Activated naive CD8-positive, alpha-beta T cell treated with anti-CD3 and anti-CD28 coated beads, Interleukin-2, amount 50 U/mL, for 24 hours (primary cell): ENCODE measurements at places on chromosomes 16 and 17.

DNA sequence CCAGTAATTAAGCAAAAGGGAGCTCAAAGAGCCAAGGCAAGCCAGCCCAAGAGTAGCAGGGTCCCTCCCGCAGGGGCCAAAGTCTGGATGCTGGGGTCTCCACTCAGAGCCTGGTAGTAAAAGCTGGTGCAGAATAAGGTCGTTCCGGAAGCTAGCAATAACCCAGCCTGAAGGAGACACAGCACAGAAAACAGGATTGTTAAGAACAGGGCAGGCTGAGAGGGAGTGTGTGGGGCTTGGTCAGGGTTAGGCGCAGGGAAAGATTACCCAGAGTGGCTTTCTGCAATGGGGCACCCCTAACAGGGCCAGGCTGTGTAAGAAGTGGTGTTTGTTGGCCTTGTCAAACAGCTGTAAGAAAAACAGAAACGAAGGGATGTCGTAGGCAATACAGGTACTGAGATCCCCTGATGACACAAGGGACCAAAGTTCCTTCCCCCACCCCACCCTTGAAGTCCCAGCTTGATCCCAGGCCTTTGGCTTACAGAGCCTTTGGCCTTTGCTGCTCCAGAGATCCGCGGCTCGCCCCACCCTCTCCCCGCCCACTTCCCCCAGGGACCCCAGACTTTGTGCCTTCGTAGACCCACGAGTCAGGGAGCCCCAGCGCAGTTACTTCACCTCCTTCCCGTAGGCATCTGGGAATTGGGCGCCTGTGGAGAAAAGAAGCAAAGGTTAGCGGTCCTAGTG, 712 bp downstream of the TMEM256 start:
- H3K4me3 ChIP-seq, result peak overlapping the region; percentile 89
- peaks cover 3% of the 10 kb centered on the region for H3K27me3 ChIP-seq
- peak; percentile 43 for DNase-seq
- peaks cover 18% of the 10 kb centered on the region for H3K4me1 ChIP-seq
- H3K27ac ChIP-seq, result peak overlapping the region; percentile 90

DNA sequence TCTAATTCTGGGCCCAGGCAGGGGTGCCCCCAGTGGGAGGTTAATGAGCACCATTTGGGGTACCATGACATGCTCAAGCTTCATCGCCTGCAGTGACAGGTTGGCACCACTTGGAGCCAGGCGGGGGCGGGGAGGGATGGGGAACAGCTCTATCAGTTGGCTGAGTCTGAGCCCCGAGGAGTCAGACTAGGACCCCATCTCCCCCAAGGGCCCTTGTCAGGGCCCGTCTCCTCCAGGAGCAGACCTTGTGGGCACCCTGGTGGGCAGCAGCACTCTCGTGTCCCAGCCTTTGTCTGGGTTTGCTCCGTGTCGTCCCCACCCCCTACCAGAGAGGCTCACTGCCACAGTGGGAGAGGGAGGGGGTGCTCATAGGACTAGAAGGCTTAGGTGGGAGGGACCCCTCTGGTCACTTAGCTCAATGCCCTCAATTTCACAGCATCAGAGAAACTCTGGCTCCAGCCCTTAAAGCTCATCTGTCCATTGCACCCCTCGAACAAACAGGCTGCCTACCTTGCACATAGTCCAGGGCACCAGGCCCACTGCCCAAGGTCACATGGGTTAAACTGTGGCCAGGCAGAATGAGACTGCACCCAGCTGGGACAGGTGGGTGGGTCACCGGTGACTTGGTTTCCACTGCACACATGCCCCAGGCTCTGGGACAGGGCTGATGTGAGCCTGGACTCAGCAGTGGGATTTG, 4.1 kb downstream of the PPP1R9B start:
- no peaks in the 10 kb centered on the region for H3K27me3 ChIP-seq
- H3K36me3 ChIP-seq, result peaks cover 37% of the 10 kb centered on the region
- no peak for DNase-seq

DNA sequence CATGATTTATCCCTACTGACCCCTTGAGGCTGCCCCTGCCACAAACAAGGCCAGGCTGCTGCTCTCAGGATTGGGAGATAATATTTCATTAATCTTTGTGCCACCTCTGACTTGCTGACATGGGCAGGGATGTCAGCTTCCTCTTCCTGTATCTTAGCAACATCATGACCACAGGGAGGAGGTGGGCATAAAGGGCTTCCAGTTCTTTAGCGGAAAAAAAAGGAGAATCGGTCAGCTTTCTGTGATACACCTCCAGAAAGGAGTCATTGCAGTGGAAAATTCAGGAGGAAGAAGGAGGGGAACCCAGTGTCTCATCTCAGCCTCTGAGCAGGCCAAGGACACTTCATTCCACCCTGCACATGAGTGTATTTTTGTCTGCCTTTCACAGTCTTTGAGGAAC, 206.8 kb upstream of the SDK2 start:
- no peak overlapping the region for H3K27ac ChIP-seq
- no peaks in the 10 kb centered on the region for H3K27me3 ChIP-seq
- H3K4me3 ChIP-seq, result no peak overlapping the region
- peaks cover 2% of the 10 kb centered on the region for H3K4me1 ChIP-seq
- H3K36me3 ChIP-seq, result no peaks in the 10 kb centered on the region

DNA sequence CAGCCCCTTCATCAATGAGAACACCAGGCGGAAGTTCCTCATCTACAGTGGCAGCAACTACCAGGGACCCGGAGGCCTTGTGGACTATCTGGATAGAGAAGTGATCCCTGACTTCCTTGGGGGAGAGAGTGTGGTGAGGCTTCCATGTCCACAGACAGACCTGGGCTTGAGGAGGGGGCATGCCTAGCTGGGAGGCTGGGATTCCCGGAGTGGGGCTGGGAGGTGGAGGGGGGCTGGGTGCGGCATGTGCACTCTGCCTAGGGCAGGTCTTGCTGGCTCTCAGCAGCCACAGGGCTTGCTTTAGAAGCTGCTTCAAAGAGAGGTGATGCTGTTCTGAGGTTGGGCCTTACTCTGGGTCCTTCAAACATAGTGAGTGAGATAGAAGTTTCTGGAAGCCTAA, 27.8 kb downstream of the NAGPA start:
- no peak overlapping the region for H3K4me3 ChIP-seq
- H3K4me1 ChIP-seq, result no peaks in the 10 kb centered on the region

- DNase-seq, result no peak
- no peak overlapping the region for H3K4me3 ChIP-seq
- H3K27ac ChIP-seq, result no peak overlapping the region
- H3K4me1 ChIP-seq, result peaks cover 6% of the 10 kb centered on the region
- H3K36me3 ChIP-seq, result peaks cover 3% of the 10 kb centered on the region
Observed at GRCh38 chr16:70730031-70730430, 44.2 kb upstream of the MTSS2 start.

- no peaks in the 10 kb centered on the region for H3K27me3 ChIP-seq
- H3K27ac ChIP-seq, result no peak overlapping the region
- peaks cover 2% of the 10 kb centered on the region for H3K4me1 ChIP-seq
Observed at GRCh38 chr17:78991906-78992532, 12.3 kb upstream of the LGALS3BP start.
